Activated naive CD8-positive, alpha-beta T cell treated with anti-CD3 and anti-CD28 coated beads for 36 hours (primary cell): ENCODE measurements at places on chromosomes 7 and 10. TPM values are rescaled to one million over a fixed set of nuclear protein-coding genes. Genes with fewer than 3 reads are reported as not detected.

DNA sequence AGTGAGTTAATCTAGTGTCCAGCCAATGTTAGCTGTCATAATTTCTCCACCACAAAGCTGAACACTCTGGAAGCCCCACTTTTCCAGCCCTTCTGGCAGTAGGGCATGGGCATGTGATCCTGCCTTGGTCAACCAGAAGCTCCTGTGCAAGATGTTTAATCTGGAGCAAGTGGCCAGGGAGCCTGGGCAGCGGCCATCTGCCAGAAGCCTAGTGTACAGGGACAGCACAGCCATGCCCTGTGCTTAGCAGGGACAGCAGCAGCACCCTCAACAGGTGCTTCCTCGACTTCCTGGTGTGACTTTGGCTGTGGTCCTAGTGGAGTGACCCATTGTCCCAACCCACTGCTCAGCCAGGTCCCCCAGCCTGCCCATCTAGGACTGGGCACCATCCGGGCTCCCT, 10.3 kb downstream of the RBP3 start:
- DNase-seq, result no peak

GRCh38 chr10:668786-669485, 20.5 kb downstream of the DIP2C start:
- DNase-seq, result no peak

GRCh38 chr10:24853661-24854060, 98.7 kb downstream of the PRTFDC1 start:
- DNase-seq, result no peak

GRCh38 chr7:16644636-16645592, 640 bp downstream of the ANKMY2 start:
- DNase-seq, result peak; percentile 61

DNA sequence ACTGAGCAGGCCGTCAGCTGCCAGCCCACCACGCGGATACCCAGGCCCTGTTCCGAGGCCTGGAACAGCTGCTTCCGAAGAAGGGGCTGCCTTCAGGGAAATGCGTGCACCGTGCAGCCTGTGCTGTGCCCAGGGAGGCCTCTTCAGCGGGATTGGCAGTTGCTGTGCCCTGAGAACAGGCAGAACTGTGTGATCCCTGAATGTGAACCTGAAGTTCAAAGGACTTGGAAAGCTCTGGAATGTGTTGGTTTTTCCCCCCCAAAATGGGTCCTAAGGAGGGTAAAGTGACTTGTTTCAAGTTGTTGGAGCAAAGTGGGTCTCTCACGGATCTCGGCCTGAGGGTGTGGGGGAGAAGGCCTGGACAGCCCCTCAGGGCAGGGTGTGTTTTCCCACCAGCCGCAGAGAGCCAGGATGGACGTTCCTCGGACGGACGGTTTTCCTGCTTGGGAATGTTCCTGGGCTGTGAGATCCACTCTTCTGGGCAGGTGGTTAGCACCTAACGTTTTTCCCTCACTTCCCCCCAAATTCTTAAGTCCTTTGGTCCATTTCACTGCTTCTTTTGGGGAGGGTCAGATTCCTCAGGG, 2.1 kb downstream of the SPRN start:
- DNase-seq, result no peak

GRCh38 chr10:69438536-69439349, 12.5 kb upstream of the TSPAN15 start:
- DNase-seq, result no peak

DNA sequence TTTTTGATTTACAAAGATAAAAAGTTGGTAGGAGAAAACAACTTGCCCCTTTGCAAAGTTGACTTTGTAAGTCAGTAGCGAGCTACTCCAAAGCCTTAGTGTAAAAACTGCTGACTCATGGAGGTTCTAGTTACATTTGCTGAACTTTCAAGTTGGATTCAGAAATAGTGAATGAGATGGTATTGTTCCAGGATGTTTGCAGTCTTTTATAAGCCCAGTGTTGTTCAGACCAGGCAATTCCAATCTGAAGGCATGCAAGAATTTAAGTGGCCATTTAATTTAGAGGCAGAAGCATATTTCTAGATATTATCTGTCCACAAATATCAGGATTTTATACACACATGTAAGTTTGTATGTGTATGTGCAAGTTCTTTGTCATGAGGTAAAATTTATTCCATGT, 21.6 kb downstream of the TES start:
- DNase-seq, result no peak

FXYD4 gene
- total RNA-seq, result not detected

OGDHL gene
- 1.1 TPM for total RNA-seq
